ENCODE measurements at places on chromosomes 2 and 18. TPM values are rescaled to one million over a fixed set of nuclear protein-coding genes. Genes with fewer than 3 reads are reported as not detected.

Gene MPP4
- total RNA-seq = not detected

Gene SERPINB4
- not detected for total RNA-seq

Gene YPEL5
- 1,022 TPM for total RNA-seq

Gene AQP12A
- total RNA-seq = not detected

Gene MEP1B
- total RNA-seq = not detected

Gene ZDBF2
- 16.0 TPM for total RNA-seq

Gene SERPINB12
- total RNA-seq = not detected

Gene CRYBA2
- not detected for total RNA-seq
